ENCODE measurements at places on chromosomes 5 and 9. TPM values are rescaled to one million over a fixed set of nuclear protein-coding genes. Genes with fewer than 3 reads are reported as not detected.

DNA sequence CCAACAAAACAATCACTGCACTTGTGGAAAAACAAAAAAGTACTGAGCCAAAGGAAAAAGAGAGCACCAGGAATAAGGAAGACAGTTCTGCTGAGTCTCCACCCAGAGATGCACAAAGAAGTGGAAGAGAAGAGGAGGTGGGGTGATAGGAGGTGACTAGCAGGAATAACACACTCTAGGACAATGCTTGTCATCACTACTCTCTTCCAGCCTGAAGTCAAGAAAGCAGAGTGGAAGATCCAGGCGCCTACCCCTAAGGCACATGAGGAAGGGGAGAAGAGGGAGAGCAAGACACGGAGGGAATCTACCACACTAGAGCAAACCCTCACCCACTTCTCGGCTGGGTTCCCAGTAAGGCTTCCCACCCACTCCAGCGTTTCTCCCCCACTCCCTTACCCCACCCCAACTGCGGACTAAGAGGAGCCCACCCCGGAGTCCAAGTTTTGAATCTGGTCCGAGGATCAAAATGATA lies 1.7 kb downstream of the SLIT3 start:
- DNase-seq = no peak

DNA sequence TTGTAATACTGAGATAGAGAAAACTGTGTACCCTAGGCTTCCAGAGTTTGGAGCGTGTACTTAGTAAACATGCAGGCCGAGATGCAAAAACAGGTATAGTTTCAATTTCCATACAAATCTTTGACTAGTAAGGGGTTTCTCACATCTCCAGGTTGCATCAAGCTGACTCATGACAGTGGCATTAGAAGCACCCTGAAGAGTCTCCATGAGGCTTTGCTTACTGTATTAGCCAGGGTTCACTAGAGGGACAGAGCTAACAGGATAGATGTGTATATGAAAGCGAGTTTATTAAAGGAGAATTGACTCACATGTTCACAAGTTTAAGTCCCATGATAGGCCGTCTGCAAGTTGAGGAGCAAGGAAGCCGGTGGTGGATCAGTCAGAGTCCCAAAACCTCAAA lies 275.3 kb upstream of the CDH6 start:
- DNase-seq = no peak

DNA sequence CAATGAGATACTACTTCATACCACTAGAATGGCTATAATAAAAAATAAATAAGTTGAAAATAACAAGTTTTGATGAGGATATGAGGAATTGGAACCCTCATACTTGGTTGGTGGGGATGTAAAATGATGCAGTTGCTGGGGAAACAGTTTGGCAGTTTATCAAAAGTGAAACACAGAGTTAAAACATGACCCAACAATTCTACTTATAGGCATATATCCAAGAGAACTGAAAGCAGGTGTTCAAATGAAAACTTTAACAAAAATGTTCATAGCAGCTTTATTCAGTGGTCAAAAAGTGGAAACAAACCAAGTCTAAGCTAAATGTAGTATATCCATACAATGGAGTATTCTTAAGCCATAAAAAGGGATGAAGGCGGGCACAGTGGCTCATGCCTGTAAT lies 13.1 kb upstream of the LHFPL2 start:
- no peak for DNase-seq

DNA sequence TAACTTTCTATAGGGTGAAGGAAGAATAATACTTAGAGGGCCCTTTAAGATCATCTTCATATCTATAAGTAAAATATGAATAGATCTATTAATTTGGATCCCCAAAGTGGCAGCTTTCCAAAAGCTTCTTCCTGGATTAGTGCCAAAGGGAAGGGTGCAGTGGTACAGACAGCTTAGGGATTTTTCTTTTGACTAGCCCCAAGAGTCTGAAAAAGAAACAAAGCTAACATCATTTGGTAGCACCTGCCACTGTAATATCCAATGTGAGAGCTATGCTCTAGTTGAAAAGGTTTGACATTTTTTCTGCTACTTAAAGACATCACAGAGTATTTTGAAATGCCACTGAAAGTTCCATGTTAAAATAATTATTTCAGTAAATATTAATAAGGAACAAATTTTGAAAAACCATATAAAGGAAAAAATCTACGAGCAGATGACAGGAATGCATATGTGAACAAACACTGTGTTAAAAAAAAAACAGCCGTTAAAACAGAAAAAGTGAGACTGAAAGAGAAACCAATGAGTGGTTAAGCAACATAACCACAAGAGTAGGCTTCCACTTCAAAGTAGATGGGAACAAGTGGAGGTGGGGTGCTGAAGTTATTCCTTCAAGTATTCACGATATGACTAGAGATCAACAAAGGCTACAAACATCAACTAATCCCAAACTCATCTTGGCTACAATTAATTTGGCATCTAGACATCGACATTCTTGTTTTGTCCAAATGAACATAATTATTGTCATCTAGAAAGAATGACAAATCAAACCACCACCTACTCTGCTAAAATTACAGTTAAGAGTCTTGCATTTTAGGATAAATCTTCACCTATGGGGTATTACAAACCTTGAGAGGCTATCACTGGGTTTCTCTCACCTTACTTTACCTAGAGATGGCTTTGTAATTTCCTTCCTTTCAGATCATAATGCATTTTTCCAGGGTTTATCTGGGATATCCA lies 137.5 kb downstream of the CPLANE1 start:
- DNase-seq = peak; percentile 49

DNA sequence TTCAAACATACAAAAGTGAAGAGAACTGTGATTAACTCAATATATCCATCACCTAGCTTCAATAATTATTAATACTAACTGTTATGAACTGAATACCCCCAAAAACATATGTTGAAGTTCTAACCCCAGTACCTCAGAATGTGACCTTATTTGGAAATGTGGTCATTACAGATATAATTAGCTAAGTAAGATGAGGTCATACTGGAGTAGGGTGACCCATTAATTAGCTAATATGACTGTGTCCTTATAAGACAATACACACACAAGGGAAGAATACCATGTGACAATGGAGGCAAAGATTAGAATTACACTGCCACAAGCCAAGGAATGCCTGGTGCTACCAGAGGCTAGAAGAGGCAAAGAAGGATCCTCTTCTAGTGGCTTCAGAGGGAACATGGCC lies 7.8 kb downstream of the RRAGA start:
- DNase-seq = no peak

GRCh38 chr5:91441082-91441481 lies 58.0 kb upstream of the ARRDC3 start:
- no peak for DNase-seq

DNA sequence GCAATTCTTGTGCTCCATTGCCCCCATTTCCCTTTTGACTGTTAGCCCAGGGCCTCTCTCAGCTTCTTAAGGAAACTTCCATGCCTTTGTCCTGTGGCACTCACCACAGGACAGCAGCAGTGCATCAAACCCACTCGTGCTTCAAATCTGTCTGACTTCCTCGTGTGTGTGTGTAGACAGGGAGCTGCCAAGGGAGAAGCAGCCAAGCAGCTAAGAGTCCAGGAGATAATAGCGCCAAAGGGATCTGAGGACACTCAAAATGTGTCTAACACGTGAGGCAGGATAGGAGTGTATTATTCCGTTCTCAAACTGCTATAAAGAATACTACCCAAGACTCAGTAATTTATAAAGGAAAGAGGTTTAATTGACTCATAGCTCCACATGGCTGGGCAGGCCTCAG lies 44.8 kb downstream of the CDK7 start:
- DNase-seq = no peak

DNA sequence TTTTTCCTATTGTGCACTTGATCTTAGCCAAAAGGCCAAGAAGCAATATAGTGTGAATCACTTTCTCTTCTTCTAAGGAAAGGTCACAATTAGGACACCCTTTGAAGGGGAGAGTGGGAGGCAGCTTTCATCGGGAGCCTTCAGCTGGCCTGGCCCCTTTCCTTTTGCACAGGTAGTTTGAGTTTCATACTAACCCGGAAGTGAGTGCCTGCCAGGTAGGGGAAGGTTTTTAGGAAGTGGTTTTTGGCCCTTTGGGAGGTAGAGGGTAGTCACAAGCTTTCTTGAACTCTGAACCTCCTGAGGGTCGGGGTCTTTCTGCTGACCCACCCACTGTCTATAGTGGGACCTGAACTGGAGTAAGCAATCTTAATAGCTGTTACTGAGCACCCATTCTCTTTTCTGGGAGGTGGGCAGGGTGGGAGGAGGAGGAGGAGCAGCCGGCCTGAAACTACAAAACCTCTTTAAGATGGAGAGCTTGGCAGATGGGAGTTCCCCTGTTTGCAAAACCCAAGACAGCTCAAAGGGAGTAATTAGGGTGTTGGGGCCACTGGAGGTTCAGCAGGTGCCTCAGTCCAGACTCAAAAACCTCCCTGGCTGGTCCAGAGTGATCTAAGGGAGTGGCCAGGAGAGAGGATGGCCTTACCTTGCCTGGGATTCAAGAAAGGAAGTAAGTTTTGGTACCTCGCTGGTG lies 6.0 kb downstream of the LARP1 start:
- peak; percentile 25 for DNase-seq

DNA sequence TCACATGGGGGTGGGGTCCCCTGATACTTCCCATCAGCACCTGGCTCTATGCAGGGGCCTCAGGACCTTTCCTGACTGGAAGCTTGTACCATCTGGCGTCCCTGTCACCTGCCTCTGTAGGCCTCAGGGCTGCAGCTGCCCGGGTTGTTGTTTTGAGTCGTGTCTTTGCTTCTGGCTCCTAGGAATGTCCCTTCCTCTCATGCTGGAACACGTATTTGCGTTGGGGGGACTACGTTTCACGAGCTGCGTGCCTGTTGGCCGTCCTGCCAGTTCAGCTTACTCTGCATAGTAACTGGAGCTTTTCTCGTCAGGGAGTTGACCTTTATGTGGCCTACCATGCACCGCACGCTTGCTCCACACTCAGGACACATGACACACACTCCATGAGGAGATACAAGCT lies 54.9 kb upstream of the IRX4 start:
- DNase-seq = no peak

DNA sequence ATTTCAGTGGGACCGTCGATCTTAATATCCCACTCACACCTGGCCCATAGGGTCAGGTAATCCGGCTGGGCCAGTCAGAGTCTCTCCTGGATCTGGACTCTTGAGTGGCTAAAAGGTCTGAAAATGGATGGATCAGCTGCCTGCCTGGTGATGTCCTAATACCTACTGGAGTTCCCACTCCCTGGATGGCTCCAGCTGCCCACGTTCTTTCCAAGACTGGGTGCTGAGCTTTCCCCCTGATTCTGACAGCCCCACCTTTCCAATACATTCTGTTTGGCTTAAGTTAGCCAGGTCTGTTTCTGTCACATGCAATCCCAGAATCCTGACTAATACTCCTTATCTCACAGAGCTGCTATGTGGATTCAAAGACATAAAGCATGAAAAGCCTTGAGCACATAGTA lies 10.2 kb downstream of the SH3PXD2B start:
- DNase-seq = no peak

DNA sequence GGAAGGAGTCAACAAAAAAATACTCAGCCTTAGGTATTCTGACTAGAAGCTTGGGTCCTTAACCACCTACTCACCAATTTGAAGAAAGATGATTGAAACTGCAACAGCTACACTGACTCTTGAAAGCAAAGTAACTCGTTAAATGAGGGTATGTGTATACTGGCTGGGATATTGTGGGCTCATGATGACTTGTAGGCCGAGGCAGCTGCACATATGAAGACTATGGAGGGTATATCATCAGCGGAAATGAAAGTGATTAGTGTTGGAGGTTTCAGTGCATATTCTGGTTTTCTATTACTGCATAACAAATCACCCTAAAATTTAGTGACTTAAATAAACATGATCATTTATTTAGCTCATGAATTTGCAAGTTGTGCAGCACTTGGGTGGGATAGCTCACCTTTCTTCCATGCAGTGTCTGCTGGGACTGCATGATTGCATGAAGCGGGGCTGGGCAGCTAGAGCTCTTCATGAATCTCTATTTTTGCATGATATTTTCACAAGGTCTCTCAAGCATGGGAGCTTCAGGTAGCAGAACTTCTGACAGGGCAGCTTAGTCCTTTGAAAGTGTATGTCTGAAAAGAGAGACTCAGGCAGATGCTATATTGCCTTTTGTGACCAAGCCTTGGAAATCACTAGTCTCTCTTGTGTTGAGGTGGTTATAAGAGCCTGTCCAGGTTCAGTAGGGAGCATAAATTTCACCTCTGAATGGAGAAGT lies 96.1 kb upstream of the CDKN2B start:
- DNase-seq = no peak

DNA sequence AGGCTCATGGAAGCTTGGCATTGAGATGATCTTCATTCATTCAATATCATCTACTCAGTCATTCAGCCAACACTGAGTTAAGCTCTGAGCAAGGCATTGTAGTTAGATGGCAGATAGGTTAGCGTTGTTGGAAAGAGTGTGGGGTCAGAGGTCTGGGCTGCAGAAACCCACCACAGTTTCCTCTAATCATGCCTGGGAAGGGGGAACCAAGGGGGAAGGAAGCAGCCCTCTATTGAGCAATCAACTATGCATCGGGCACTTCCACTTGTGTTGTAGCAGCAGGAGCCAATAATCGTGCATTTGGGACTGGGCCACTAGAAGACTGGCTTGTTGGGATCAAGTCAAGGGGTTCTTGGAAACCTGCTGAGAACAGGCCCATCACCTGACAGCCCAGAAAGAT lies 139.1 kb downstream of the PIP5K1B start:
- DNase-seq = no peak

- DNase-seq = no peak
Observed at GRCh38 chr5:177508837-177509236, 789 bp downstream of the DOK3 start.

DNA sequence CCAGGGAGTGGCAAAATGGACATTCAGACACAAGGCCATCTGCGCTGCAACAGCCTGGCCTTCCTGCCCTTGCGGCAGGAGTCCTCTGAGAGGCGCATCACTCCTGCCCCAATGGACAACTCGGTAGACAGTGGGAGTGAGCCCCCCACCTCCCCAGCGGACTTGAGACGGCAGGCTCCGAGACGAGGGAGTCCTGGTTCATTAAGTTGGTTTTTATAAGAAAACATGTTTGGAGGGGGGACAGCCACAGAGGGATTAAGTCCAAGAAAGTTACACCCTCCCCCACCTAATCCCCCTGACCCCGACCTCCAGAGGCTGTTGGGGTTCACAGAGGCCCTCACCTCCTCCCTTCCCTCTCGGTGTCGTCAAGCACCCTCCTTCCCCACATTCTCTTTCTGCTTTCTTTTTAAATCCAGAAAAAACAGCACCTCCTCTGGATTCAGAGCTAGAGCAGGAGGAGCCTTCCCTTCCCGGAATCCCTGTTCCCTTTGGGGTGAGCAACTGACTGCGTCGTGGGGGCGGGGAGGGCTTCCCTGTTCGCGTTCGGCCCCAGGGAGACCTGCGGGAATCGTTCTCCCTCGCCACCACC lies 1.8 kb upstream of the EGR1 start:
- DNase-seq = no peak

GRCh38 chr5:142324136-142324870 lies 518 bp downstream of the SPRY4 start:
- no peak for DNase-seq

- no peak for DNase-seq
Observed at GRCh38 chr5:57895766-57896165, 413.2 kb upstream of the ACTBL2 start.

- no peak for DNase-seq
Observed at GRCh38 chr9:133513214-133514100, 11.3 kb downstream of the MYMK start.

- DNase-seq = no peak
Observed at GRCh38 chr5:74209571-74209970, 431.0 kb downstream of the ENC1 start.

The CHSY3 gene
- total RNA-seq = not detected

The SLC34A3 gene
- total RNA-seq = not detected

The HTR1A gene
- not detected for total RNA-seq

The PCDHB15 gene
- not detected for total RNA-seq

The SPATA31A3 gene
- total RNA-seq = not detected

The RMI1 gene
- total RNA-seq = 6.6 TPM

The PCA3 gene
- not detected for total RNA-seq

The SHISAL2B gene
- total RNA-seq = not detected

The CEL gene
- 1.3 TPM for total RNA-seq

All from naive thymus-derived CD8-positive, alpha-beta T cell (primary cell).